HCT116 (cell line): ENCODE measurements at places on chromosomes 5 and 9. TPM values are rescaled to one million over a fixed set of nuclear protein-coding genes. Genes with fewer than 3 reads are reported as not detected.

GRCh38 chr5:96822686-96823459, 15.1 kb upstream of the ERAP1 start:
- H3K4me3 ChIP-seq: no peak overlapping the region
- DNase-seq: no peak
- no peaks in the 10 kb centered on the region for H3K4me1 ChIP-seq
- H3K36me3 ChIP-seq: no peaks in the 10 kb centered on the region
- no peak overlapping the region for H3K27ac ChIP-seq

- H3K4me1 ChIP-seq: peaks cover 16% of the 10 kb centered on the region
- no peak overlapping the region for H3K4me3 ChIP-seq
- no peaks in the 10 kb centered on the region for H3K27me3 ChIP-seq
- peaks cover 12% of the 10 kb centered on the region for H3K36me3 ChIP-seq
These were observed 2.3 kb downstream of the TTF1 start for GRCh38 chr9:132404228-132404881.

DNA sequence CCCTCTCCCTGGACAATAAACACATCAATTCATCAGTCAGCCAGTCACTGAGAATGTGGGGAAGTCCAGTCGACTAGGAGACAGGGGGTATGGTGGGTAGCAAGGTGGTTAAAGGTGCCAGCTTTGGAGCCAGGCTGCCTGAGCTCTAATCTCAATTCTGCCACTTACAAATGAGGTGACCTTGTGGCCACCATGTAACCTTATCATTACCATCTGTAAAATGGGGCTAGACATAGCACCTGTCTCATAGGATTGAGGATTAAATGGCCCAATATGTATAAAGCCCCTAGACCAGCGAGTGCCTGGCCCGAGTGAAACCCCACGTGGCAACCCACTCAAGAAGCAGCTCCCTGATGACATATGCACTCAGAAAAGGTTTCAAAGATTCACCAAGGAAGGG, 73.3 kb upstream of the TBC1D2 start:
- H3K27me3 ChIP-seq: peaks cover 4% of the 10 kb centered on the region; the same call in 1 of the 2 replicates
- H3K4me3 ChIP-seq: no peak overlapping the region
- H3K36me3 ChIP-seq: no peaks in the 10 kb centered on the region
- peaks cover 1% of the 10 kb centered on the region; the same call in 1 of the 2 replicates for H3K4me1 ChIP-seq
- no peak overlapping the region for H3K27ac ChIP-seq

- H3K27me3 ChIP-seq: no peaks in the 10 kb centered on the region
- no peak for DNase-seq
- no peaks in the 10 kb centered on the region for H3K4me1 ChIP-seq
- H3K27ac ChIP-seq: no peak overlapping the region
These were observed 308.6 kb upstream of the EFNA5 start for GRCh38 chr5:107979291-107979690.

DNA sequence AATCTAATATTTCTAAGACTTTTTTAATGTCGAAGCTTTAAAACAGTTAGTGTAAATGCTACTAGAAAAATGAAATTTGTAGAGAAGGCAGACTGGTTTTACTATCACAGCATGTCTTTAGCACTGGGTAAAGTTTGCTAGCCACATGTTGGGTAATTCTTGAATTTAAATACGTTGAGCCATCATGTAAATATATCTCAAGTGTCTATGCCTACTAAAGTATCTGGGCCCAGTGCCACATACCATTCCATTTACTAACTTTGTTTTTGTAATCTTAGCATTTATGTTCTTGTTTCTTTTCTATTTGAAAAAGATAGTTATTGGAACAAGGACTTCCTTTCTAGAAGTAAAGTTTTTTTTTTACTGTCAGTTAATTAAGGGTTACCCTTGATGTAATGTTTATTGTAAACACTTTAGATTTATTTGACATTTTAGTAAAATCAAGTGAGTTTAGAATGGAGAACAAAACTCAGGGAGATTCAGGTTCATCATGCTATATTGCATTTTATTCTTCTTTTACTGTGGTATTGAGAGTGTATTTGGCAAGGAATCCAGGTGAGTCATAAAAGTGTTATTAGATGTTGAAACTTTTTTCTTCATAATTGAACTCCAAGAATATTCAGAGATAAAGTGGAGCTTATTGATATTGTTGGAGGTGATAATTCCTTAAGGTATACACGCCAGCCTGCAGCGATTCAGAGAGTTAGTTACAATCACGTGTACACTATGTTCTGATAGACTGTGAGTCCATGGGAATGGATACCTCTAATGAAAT, 182.4 kb downstream of the CCDC171 start:
- no peak overlapping the region for H3K4me3 ChIP-seq
- peaks cover 13% of the 10 kb centered on the region; the same call in 1 of the 2 replicates for H3K4me1 ChIP-seq
- no peak for DNase-seq
- H3K27ac ChIP-seq: no peak overlapping the region

- H3K27ac ChIP-seq: peak overlapping the region; percentile 97
- H3K27me3 ChIP-seq: no peaks in the 10 kb centered on the region
- H3K4me3 ChIP-seq: peak overlapping the region; percentile 62
- peaks cover 26% of the 10 kb centered on the region for H3K4me1 ChIP-seq
- no peaks in the 10 kb centered on the region for H3K36me3 ChIP-seq
- DNase-seq: no peak
These were observed 597 bp upstream of the IRX4 start for GRCh38 chr5:1883120-1883924.

- no peaks in the 10 kb centered on the region for H3K36me3 ChIP-seq
- no peak overlapping the region for H3K4me3 ChIP-seq
- H3K4me1 ChIP-seq: no peaks in the 10 kb centered on the region
- DNase-seq: no peak
These were observed 379.5 kb downstream of the CDH18 start for GRCh38 chr5:19608444-19609002.

DNA sequence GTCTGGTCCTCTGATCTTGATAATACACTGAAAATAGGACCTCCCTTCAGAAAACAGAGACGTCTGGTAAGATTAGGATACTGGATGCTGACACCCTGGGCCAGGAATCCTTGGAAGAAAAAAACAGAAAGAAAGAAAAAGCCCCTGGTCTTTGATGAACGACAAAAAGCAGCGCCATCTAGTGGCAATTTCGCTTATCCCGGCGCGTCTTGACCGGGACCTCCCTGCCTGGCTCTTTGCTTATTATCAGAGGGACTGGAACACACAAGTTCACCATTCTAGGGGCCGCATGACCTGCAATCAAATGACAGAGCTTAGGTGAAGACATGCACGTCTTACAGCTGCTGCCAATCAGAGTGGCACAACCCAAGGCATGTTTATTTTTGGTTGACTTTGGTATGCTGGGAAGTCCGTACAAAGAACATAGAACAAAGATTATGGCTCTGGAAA, 114.9 kb upstream of the NFIB start:
- DNase-seq: peak; percentile 57
- H3K27me3 ChIP-seq: no peaks in the 10 kb centered on the region
- no peak overlapping the region for H3K27ac ChIP-seq
- no peak overlapping the region for H3K4me3 ChIP-seq
- no peaks in the 10 kb centered on the region for H3K4me1 ChIP-seq
- H3K36me3 ChIP-seq: no peaks in the 10 kb centered on the region

- no peaks in the 10 kb centered on the region for H3K4me1 ChIP-seq
- no peak for DNase-seq
- H3K27me3 ChIP-seq: peaks cover 15% of the 10 kb centered on the region; the same call in 1 of the 2 replicates
- no peak overlapping the region for H3K27ac ChIP-seq
These were observed 39.1 kb upstream of the FLT4 start for GRCh38 chr5:180688330-180689070.

- peaks cover 60% of the 10 kb centered on the region for H3K27me3 ChIP-seq
- H3K27ac ChIP-seq: no peak overlapping the region
- DNase-seq: no peak
These were observed 110.7 kb downstream of the OLFM1 start for GRCh38 chr9:135198144-135198543.

GRCh38 chr9:99977033-99977792, 70.8 kb downstream of the STX17 start:
- no peak overlapping the region for H3K4me3 ChIP-seq
- no peak for DNase-seq
- no peaks in the 10 kb centered on the region for H3K4me1 ChIP-seq
- H3K27me3 ChIP-seq: no peaks in the 10 kb centered on the region
- no peaks in the 10 kb centered on the region for H3K36me3 ChIP-seq

- peaks cover 100% of the 10 kb centered on the region for H3K4me1 ChIP-seq
- no peak for DNase-seq
These were observed 97.1 kb upstream of the IFNE start for GRCh38 chr9:21579247-21579671.

DNA sequence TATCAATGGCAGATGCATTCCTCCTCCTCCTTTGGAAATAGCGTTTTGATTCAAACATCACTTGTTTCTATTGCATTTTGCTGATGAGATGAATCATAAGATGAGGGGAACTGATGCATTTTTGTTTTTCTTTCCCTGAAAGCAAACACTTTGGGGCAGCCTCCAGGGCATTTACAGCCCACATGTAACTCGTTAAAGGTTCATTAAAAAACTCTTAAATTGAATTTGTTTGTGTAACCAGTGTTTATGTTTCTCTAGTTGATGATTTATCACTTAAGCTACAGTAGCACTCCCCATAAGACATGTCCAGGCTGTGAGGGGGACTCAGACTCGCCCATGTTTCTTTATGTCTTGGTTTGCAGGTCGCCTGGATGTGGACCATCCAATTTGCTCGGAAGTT, 246.1 kb upstream of the ANKH start:
- H3K4me3 ChIP-seq: no peak overlapping the region
- H3K36me3 ChIP-seq: no peaks in the 10 kb centered on the region
- no peak for DNase-seq

DNA sequence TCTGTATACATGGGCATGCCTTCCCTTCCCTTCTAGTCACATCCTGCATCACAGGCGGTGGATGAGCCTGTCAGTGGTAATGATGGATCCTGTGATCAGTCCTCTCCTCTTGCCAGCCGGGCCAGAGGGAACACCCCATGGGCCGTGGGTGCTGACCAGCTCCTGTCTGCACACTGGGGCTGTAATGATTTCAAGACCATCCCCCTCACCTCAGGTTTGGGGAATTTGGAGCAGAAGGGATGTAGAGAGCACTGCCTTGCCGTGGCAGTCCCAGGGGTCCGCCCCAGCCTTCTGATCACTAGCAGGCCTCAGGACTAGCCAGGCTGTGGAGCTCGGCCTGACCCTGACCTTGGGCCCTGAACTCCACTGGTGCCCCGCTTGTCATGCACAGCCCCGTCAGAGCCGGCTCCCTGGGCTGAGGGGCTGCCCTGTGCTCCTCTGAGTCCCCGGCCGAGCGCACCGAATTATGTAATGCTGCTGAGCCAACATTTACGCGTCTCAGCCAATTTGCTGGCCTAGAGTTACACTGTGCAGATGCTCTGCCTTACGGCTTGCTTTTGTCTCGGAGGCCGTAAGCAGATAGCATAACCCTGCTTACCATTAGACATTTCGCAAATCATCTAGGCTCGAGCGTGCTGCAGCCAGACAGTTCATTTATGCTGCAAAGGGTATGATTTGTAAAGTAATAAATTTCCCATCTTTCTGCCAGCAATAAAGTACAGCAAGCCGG, 155.3 kb downstream of the MACROH2A1 start:
- DNase-seq: no peak
- no peaks in the 10 kb centered on the region for H3K36me3 ChIP-seq
- no peak overlapping the region for H3K27ac ChIP-seq
- H3K4me3 ChIP-seq: no peak overlapping the region

DNA sequence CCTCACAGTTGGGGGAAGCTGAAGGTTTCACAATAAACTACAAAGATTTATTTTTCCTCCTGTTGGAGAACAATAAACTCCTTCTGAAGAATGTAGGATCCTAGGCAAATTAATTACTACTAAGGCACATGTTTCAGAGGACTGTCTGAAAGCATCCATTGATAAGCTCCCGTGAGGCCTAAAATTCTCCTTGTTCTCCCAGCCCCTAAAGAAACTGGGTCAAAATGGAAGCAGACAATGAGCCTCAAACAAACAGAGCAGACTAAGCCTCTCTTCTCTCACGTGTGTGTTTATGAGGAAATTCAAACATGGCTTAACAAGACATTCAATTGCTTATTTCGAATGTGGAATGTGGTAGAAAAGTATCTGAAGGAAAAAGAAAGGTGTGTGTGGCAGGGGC, 249.0 kb downstream of the GLIS3 start:
- no peaks in the 10 kb centered on the region for H3K27me3 ChIP-seq
- peaks cover 4% of the 10 kb centered on the region; the same call in 1 of the 2 replicates for H3K4me1 ChIP-seq
- no peak overlapping the region for H3K27ac ChIP-seq
- H3K36me3 ChIP-seq: no peaks in the 10 kb centered on the region
- DNase-seq: no peak

GRCh38 chr5:54603372-54603771, 85.8 kb downstream of the SNX18 start:
- no peak overlapping the region for H3K4me3 ChIP-seq
- no peaks in the 10 kb centered on the region for H3K4me1 ChIP-seq
- H3K36me3 ChIP-seq: no peaks in the 10 kb centered on the region
- DNase-seq: no peak
- H3K27me3 ChIP-seq: no peaks in the 10 kb centered on the region

DNA sequence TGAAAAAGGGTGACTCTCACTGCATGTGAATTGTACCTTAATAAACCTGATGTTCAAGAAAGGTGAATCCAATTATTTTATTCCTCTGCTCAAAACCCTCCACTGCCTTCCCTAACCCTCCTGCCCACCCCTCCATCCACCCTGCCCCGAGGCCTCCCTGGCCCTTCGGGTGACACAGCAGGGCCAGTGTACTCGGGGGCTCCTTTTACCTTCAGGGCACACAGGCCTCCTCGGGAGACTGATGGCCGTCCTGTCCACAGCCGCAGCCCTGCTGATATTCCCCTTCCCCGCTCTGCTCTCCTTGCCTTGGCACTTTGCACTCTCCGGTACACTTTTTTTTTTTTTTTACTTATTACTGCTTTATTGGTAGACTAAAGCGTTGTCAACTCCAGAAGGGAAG, 234.0 kb downstream of the CACNA1B start:
- H3K4me3 ChIP-seq: no peak overlapping the region
- no peak for DNase-seq
- no peak overlapping the region for H3K27ac ChIP-seq
- no peaks in the 10 kb centered on the region for H3K4me1 ChIP-seq

DNA sequence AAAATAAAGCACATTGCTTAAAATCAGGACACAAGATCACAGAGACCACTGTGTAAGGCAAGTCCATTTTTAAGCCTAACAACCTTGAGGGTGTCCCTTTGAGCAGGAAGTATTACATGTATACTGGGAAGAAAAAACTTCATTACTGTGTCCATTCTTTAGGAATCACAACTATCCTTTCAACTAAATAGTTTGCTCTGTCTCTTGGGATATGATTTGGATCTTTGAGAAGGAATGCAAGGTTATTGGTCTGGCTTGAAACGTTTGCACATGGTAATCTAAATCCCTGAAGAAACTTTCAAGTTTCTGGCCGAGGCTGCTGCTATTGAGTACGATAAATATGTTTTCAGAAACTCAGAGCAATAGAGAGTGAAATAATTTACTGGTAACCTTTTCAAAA, 923.0 kb upstream of the SEMA6A start:
- no peak overlapping the region for H3K27ac ChIP-seq
- H3K4me1 ChIP-seq: no peaks in the 10 kb centered on the region
- no peaks in the 10 kb centered on the region for H3K27me3 ChIP-seq
- no peaks in the 10 kb centered on the region for H3K36me3 ChIP-seq
- DNase-seq: no peak

Gene RAB3C
- total RNA-seq: not detected

Gene CCDC183
- 2.8 TPM for total RNA-seq

Gene IFNB1
- total RNA-seq: not detected

Gene TRIP13
- total RNA-seq: 45.0 TPM

Gene TMED7
- total RNA-seq: 167 TPM

Gene PAX5
- 0.17 TPM for total RNA-seq

Gene SPOCK1
- 0.27 TPM for total RNA-seq

Gene NPDC1
- total RNA-seq: 98.8 TPM

Gene SOHLH1
- total RNA-seq: not detected

Gene AGXT2
- total RNA-seq: not detected

Gene C9
- 0.34 TPM for total RNA-seq

Gene PRDM9
- total RNA-seq: not detected
